ENCODE measurements at places on chromosomes 5 and 9.

DNA sequence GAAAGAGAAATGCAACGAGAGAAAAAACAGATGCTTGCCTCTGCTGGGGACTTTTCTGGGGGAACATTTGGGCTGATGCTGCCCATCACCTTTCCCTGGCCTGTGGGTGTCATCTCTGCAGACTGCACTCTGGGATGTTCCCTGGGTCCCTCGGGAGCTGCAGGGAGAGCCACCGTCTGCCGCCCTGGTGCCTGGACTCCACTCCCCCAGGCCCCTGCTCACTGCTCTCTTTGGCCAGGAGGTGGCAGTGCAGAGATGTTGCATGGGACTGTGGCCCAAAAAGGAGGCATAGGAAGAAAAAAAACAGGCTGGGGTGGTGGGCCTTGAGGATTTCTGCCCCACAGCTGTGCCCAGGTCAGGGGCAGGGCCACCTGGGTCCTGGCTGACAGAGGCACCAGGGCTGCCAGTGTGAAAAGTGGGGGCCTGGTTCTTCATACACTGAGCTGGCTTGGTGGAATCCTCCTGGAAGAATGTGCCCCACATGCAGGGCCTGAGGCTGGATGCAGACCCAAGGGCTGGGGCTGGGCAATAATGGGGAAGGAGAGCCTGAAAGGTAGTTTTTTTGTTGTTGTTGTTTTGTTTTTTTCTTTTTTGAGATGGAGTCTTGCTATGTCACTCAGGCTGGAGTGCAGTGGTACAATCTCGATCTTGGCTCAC is 353.6 kb downstream of the SLIT3 start:
- peak; percentile 51 for DNase-seq

DNA sequence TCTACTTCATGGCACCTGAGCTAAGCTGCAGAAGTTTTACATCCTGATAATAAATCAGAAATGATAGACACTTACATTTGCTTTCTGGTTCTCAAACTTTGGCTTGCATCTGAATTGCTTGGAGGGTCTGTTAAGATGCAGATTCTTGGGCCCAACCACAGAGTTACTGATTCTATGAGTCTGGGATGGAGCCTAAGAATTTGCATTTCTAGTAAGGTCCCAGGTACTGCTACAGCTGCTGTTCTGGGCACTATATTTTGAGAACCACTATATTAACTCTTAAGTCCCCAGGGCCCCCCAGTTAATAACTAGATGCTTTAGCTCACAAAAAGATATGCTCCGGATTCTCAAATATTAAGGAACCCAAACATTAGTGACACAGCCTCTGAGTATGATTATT is 69.8 kb upstream of the DAB2 start:
- DNase-seq = no peak

- DNase-seq = no peak
These were observed 67.5 kb upstream of the IRX2 start for GRCh38 chr5:2818936-2819335.

- no peak for DNase-seq
These were observed 211.8 kb downstream of the FANCC start for GRCh38 chr9:95105519-95106287.

- no peak for DNase-seq
These were observed 253.8 kb downstream of the ENC1 start for GRCh38 chr5:74386571-74387334.

GRCh38 chr5:96566833-96567587 is 95.2 kb upstream of the CAST start:
- DNase-seq = no peak

DNA sequence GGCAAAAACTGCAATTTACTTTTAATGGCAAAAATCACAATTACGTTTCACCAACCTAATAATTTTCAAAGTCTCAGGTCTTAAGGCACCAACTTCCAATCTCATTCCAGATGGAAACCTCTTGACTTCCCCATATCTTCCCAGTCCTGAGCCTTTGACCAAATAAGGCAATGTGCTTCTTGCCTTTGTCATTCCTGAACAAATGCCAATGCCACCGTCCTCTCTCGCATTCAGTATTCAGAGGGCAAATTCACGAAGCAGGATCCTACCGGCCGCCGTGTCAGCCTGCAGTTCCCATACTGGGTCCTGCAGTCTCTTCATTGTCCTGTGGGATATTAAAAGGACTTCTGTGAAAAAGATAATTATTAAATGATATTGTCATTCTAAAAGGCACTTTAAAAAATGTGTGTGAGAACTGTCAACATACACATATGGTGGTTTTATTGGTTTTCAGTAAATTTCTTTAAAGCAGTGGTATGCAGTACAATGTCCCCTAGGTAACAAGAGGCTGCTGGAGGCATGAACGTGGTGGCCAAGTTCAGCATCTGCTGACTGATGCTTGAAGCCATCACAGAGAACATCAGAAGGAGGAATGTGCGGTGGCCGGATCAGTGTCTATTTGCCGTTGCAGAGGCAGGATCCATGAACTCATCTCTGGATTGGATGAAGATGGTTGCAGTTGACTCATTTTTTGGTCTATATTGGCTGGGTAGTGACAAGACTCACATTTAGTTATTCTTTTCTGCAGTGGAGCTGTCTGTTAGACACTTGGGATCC is 101.4 kb upstream of the IRX4 start:
- DNase-seq = no peak

GRCh38 chr9:84386753-84387152 is 46.2 kb upstream of the SLC28A3 start:
- no peak for DNase-seq

- no peak for DNase-seq
These were observed 42.4 kb upstream of the FST start for GRCh38 chr5:53438079-53438478.

DNA sequence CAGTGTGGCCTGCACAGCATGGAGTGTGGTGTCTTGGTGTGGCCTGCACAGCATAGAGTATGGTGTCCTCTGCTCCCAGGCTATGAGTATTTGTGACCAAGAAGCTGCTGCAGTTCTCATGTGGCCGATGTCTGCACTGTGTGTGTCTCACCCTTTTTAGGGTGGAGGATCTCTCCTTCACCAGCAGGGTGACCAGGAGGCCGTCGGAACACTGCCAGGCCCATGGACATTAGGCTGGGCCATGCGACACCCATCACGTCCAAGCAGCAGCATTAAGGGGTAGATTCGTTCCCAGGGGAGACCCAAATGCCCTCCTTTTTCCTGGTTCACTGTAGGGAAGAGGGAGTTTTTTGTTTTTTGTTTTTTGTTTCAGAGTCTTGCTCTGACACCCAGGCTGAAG is 115.3 kb upstream of the SPIN1 start:
- no peak for DNase-seq

DNA sequence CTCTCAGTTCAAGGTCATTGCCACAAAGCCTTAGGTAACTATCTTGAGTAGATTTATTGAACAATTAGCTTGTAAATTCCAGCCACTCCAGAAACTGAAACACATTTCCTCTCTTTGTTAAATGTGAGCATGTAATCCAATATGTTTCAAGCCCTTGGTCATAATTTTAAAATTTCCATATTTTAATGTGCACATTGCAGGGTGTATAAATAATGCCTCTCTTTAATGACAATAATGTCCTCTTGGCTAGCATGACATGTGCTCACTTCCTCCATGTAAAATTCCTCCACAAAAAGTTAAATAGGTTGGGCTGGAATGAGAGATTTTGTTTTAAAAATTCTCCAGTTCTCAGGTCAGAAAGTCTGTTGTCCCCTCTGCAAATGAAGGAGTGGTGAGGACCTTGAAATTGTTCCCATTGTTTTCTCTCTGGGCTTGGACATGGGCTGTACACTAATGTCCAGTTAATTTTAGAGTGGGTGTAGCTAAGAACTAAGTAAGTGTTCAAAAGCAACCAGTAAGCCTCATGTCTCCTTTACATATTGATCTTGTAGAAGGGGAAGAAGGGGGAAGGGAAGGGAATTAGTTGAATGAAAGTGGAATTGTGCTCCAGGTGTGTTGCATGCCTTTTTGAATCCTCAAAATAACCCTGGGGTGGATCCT is 2.9 kb downstream of the PPP3R2 start:
- DNase-seq = no peak

DNA sequence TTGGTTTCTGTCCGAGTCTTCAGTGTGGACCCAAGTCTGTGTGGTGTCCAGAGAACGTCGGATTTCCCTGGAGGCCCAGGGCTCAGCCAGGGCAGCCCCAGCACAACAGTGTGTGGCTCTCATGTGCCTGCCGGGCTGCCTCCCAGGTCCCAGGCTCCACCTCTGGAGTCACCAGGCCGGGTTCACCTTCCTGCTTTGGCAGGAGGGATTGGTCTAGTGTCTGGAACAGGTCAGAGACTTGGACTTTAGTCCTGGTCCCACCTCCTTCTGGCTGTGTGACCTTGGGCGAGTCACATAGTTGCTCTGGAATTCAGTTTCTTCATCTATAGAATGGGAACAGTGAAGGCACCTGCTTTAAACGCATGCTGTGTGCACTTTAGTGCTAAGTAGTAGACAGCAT is 3.2 kb downstream of the DOLPP1 start:
- no peak for DNase-seq

DNA sequence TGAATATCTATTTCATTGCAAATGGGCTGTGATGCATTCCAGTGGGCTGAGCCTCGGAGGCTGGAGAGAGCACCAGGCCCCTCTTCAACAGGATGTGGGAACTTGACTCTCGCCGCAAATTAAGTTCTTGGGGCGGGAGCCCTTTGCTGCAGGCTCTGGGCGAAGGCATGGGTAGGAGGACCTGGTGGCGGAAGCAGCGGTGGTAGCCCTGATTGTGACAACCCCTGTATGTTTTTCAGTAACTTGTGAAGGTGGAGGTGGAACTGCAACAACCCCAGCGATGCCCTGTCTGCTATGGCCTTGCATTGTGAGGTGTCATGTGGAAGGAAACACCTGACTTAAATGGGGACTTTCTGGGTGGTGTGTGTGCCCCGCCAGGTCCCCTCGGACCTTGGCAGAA is 9.4 kb downstream of the FYB1 start:
- DNase-seq = peak; percentile 22

DNA sequence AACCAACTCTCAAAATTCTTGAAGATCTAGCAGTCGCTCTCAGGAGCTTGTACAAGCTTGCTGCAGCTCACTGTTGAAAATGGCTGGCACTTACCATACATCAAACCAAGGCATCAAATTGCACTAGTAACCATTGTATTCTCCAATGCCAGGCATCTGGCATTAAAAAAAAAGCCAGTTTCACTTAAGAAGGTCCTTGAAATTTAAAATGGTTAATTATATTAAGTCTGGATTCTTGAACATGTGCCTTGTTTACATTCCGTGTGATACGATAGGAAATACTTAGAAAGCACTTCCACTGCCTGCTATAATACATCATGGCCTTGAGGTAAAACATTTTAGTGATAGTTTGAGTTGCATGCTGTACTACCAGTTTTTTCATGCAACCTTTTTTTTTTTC is 300.7 kb downstream of the KDM4C start:
- DNase-seq = no peak

DNA sequence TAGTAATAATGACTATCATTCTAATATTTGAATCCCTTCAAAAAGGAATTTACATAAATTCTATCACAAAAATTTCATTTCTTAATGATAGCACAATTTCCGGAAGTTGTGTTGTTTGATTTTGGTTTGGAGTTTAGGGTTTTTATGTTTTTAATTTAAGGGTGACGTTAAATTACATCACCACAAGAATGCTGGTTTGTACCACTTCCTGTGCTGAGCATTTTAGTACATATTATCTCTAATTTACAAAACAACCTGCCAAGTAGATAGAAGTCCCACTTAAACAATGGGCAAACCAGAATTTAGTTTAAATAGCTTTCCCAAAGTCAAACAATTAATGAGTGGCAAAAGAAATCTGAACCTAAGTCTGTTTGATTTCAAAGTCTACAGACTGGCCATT is 63.4 kb downstream of the DENND1A start:
- DNase-seq = no peak

DNA sequence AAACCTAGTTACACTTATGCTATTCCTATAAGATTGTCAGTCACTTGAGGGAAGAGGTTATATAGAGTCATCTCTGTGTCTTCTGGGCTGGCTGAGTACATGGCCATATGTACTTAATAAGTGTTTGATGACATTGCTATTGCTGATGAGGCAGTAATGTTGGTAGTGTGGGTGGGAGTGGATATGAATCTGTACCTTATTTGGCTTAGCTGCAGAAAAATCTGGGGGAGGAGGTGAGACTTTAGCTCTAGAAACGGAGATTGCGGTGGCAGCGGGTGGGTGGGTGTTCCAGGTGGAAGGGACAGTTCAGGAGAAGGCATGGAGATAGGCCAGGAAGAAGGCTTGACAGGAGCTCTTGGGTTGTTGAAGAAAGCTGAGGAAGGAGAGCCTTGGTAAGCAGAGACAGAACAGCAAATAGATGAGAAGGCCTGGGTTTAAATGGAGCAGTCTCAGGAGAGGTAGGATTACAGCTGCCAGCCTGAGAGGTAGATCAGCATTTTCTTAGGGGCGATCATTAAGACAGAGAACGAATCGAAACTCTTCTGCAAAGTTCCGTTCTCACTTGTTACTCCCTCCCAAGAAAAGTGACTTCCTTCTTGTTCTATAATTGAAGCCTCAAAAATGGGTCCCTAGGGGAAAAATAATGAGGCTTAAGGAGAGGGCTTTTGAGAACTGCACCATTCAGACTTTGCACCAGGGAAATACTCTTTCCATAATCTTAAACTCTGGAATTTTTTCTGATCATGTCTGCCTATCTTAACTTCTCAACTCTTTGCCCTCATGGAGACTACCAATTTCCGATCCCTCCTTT is 160.5 kb downstream of the UNC13B start:
- DNase-seq = no peak
